ENCODE measurements at places on chromosomes 7 and 10.

DNA sequence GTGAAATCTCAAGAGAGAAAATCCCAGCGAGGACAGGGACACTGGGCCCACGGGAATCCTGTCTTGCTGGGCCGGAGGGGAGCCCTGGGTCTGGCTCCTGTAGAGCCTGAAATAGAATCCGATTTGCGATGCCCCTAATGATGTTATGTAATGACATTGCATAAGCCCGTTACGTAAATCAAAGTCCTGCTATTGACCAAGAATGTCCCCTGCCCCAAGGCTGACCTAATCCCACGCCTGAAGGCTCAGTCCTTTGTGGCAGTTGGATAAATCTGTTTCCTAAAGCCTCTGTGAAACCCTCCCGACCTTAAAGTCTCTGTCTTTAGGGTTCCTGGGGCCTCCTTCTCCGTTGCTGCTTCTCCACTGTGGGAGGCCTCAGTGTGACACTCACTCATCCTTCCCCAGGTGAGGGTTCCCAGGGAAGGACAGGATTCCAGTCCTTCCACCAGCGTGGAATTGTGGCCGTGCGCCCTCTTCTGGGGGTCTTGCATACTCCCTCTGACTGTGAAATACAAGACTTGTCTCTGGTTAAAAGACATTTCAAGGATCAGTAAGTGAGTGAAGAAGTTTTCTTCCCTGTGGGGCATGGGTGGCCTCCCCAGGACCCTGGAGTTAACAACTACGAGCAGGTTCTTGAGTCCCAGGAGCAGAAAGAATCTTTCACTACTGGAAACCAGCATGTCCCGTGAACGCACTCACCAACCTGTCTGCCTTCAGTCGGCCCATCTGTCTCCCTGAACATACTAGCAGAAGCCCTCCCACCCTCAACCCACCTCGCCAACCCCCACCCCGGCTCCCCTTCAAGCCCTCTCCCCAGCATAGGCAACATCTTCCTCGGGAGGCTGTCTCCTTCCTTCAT, 19.8 kb downstream of the ZNF467 start:
- peak; percentile 74 for DNase-seq

DNA sequence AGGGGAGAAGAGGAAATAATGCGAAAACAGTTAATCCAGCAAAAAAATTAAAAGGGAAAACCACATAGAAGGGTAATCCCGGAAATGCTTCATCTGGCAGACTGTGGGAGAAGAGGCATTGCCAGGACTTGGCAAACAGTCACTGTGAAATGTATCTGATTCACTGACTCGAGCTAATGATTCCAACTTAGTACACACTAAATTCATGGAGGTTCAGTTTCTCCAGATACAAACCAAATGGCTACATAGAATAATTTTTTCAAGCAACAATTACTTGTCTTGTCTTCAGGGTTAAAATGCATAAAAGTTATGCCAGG, 36.4 kb downstream of the GDI2 start:
- no peak for DNase-seq

DNA sequence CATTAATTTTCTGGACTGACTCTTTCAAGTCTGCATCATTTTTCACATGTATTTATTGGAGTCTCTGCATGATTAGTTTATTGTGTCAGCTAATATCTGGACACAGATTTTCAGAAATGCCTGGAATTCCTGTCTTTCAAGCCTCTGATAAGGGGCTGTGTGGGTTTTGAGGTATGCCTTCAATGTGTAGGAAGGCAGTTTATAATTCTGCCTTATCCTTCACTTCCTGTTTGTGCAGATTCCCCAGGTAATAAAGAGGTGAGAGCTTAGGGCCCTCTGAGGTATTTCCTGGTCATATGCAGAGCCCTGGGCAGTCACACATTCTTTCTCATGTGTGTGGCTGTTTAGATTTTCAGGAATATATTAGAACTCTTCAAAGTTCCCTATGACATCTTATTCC, 79.4 kb upstream of the PRKCQ start:
- no peak for DNase-seq

DNA sequence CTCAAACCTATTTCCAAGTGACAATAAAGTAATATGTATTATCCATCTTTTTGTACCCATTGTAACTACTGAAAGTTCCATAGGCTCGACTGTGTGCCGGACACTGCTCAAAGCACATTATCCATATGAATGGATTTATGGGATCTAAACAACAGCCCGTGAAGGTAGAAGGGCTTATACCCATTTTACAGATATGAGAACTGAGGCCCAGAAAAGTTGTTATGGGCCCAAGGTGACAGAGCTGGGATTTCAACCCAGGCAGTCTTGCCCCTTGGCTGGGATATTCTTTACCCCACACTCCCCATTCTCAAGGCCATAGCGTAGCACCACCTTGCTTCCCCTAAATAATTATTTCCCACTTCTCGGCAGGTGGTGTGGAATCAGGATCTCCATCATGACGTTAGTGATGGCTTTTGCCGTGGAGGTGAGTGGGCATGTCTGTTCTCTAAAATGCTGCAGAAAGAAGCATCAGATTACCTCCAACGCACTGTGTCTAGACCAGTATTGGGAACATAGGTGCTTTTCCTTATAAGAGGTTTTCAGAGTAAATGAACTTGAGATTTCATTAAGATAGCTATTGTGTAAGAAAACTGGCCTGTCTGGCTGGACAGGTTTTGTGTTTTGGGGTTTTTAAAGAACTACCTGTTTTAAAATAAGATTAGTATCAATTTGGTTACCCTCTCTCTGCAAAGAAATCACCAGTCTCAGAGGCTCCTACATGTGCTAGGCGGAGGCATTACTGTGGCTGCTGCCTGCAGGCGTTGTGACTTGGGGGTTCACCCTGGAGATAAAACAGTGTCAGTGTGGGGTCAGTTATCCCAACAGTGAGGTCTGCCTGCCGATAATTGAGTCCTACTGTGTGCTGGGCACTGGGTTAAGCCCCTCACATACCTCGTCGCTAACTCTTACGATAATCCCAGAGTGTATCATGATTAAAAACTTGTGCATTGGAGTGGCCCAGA, 85.1 kb upstream of the SDK1 start:
- no peak for DNase-seq

GRCh38 chr7:33862946-33863814, 42.2 kb upstream of the BMPER start:
- DNase-seq, result no peak

- no peak for DNase-seq
Measured at GRCh38 chr7:81183326-81183725, 264.5 kb upstream of the SEMA3C start.

GRCh38 chr7:129163875-129164544, 19.5 kb downstream of the TSPAN33 start:
- DNase-seq, result peak; percentile 52

- no peak for DNase-seq
Measured at GRCh38 chr10:1602037-1602484, 135.3 kb downstream of the ADARB2 start.

DNA sequence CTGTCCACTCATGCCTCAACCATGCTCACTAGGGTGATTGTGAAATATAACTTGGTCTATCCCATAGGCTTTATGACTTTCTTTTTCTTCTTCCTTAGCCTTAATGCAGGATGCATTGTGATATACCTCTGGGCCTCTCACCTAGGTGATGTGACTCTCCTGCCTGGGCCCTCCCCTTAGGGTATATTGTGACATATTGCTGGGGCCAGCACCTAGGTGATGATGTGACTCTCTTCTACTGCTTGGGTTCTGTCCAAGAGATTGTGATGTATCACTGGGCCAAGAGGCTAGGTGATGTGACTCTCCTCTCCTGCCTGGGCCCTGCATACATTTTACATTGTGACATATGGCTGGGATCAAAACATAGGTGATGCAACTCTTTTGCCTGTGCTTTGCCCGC, 14.7 kb upstream of the ZNF107 start:
- DNase-seq, result no peak

- no peak for DNase-seq
Measured at GRCh38 chr7:157954901-157955300, 618.1 kb downstream of the DNAJB6 start.

DNA sequence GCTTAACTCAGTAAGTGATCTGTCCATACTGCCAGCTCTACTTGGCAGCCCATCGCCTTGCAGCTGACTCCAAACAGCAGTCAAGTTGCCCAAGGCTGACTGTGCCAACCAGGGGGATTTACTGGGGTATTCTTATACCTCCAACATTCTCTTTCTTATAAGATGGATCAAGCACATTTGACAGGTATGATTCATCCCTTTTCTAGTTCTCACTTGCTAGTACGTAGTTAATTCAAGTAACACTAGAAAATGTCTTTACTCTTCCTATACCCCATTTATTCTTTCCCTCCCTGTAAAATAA, 77.0 kb downstream of the SLC25A13 start:
- DNase-seq, result no peak

- DNase-seq, result no peak
Measured at GRCh38 chr10:19775296-19775695, 40.9 kb upstream of the PLXDC2 start.

DNA sequence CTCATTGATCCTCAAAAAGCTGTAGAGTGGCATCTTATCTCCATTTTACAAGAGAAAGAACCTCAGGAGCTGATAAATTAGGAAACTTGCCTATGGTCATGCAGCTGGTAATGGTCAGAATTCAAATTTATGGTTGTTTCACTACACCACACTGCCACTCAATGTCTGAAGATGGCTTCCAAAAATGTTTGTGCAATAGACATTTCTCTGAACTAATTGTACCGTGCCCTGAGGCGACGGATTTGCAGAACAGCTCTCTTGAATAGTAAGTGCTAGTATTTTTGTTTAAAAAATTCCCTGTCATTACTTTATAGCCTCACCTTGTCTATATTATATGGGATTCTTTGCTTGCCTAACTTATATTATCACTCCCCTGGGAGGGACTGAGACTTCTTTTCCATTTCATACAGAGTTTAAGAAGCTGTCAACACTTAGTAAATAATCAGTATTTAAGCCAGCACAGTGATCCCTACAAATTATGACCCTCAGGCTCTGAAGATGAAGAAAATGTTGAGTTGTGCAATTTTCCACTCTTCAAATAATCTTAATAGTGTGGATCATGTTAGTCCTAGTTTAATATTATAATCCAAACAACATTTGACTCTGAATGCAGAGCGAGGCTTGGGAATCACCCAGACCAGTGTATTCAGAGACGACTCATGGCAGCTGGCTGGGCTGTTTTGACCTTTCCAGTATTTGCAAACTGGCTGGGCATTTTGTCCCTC, 346.6 kb downstream of the PTEN start:
- DNase-seq, result no peak

DNA sequence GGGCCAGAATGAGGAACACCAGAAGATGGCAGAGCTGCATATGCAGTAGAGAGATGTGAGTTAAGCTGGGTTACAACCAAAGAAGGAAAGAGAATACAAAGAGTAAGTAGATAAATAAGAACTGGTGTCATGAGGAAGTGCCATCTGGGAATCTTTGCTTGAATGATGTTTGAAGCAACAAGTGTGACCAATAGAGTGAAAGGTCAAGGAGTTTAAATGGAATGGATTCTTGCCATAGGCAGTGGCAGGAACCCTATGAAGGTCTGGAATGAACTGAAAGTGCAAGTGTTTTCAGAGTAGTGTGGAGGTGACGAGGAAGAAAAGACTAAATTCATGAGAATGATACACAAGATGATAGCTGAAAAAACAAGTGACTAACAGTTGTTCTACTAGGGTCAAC, 21.6 kb downstream of the MEST start:
- DNase-seq, result no peak

DNA sequence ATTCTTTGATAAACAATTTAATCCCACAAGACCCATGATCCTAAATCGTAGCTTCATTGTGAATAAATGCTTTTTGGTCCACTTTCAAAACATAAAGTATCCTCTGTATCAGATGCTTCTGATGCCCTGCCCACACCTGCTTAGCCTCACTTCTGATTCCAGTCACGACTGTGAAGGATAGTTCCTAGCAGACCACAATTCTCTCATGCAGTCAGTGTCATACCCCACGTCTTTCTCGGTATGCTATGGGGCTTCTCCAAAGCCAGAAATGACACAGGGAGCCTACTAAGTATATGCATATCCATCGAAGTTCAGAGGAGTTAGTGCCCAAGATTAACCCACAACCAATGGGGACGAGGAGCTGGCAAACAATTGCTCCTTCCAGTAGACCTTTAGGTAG, 27.6 kb upstream of the CTNNA3 start:
- DNase-seq, result no peak

GRCh38 chr7:12475362-12476063, 71.8 kb upstream of the VWDE start:
- no peak for DNase-seq

DNA sequence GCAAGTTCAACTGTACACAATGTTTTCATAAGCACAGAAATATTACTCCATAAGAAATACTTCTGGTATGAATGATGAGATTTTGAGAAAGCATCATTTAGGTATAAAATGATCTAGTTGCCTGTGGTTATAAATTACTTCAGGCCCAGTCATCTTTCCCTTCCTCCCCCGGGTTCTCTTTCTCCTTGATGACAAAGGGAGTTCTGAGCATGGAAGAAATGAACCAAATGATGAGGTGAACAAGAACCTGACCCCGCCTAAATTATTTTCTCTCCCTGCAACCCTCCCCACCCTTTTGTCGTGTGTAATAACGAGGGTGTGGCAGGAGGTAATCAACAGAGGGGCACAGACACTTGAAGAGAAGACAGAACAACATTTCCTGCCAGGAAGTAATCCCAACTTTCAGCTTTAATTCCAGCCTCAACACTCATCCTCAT, 319.6 kb upstream of the SP8 start:
- no peak for DNase-seq

DNA sequence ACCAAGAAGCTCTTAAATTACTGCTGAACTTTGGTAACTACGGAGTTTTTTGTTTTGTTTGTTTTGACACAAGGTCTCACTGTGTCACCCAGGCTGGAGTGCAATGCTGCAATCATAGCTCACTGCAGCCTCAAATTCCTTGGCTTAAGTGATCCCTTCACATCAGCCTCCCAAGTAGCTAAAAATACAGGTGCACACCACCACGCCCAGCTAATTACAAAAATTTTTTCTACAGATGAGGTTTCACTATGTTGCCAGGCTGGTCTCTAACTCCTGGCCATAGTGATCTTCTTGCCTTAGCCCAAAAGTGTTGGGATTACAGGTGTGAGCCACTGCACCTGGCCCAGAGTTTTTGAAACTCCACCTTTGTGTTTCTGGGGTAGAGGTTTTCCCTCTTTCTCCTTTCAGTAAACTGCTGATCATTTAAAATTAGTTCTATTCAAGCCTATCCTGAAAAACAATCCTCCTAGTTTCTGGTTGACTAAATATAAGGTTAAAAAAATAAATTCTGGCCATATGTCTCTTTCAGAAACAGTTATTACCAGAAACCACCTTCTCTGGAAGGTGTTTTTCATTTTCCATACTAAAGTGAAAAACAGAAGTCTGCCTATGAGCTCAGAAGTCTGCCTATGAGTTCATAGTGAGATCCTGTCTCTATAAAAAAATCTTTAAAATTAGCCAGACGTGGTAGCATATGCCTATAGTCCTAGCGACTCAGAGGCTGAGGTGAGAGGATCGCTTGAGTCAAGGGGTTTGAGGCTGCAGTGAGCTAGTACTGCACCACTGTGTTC, 63.9 kb downstream of the VOPP1 start:
- no peak for DNase-seq

DNA sequence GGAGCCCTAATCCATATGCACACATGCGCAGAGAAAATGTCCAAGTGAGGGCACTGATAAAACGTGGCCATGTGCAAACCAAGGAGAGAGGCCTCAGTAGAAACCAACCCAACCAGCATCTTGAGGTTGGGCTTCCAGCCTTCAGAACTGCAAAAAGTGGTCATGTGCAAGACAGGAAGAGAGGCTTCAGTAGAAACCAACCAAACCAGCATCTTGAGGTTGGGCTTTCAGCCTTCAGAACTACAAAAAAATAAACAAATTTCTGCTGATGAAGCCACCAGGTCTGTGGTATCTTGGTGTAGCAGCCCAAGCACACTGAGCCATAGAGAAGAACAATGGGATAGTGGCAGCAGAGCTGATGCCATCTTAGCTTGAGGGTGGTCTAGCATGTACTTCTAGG, 371.5 kb downstream of the CALN1 start:
- DNase-seq, result no peak
